Urinary bladder (tissue), 4 donors: ENCODE measurements at places on chromosomes 7 and 10. TPM values are rescaled to one million over a fixed set of nuclear protein-coding genes. Genes with fewer than 3 reads are reported as not detected.
A peak's percentile ranks its signal among the peaks of the same experiment; 100 is the strongest.

DNA sequence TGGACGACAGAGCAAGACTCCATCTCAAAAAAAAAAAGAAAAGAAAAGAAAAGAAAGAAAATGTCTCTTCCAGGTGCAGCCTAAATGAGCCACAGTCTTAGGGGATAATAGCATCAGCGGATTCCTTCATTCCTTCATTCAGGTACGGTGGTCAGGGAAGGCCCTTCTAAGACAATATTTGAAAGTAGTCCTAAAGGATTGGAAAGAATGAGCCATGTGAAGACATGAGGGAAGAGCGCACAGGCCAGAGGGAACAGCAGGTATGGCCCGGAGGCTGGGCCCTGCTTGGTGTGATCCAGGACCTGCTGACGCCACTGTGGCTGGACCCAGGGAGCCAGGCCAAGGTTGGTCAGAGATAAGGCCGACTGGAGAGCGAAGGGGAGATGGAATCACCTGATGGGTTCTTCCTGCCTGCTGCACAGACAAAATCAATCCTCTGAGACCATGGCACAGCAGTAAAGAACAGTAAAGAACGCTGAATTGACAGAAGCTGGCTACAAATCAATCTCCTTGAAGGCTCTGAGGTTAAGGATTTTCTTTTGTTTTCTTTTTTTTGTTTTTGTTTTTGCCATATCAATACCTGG is 16.3 kb upstream of the MKRN1 start:
- DNase-seq, result no peak

DNA sequence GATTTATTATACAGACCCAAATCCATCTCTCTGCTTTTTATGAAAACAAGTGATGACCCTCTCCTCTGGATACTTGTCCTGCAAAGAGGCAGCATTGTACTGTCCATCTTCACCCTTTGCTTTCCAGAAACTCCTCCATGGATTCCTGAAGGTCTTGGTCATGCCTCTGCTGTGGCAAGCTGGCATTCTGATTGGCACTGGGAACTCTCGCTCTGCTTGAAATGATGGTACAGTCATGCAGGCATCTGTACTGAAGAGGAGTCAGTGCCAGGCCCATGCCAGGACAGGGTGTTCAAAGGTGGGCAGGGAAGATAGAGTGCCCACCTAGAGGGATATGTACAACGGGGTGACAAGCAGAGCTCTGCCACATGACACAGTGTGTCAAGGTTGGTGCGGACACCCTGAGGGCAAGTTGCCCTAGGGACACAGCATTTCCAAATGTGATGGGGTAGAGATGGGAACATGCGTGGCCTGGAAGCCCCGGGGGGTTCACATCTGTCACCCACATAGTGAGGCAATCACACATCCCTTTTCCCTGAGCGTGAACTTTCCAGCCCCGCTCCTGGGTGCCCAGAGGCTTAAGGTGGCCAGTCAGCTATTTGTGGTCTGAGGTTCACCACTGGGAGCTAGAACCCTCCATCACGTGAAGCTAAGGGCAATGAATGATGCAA is 235.7 kb upstream of the TCERG1L start:
- no peak for DNase-seq

The ANKRD30A gene
- polyA plus RNA-seq, result not detected

- no peak for DNase-seq
Observed at GRCh38 chr10:113278221-113278620, 274.6 kb upstream of the HABP2 start.

DNA sequence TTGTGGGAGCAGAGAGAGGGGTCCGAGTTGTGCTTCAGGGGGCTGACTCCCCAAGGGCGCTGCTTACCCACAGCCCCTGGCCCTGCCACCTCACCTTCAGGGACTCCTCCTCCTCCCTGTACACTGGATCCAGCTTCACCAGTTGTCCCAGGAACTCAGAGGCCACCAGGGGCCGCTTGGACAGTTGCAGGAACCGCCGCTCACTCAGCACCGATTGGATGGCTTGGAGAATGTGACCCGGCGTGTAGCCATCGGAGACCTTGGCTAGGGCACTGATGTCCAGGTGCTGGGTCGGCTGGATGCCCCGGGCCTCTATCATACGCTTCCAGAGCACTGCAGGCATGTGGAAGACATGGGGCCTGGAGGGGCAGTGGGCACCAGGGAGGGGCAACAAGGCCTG is 4.5 kb upstream of the ASB10 start:
- no peak for DNase-seq

DNA sequence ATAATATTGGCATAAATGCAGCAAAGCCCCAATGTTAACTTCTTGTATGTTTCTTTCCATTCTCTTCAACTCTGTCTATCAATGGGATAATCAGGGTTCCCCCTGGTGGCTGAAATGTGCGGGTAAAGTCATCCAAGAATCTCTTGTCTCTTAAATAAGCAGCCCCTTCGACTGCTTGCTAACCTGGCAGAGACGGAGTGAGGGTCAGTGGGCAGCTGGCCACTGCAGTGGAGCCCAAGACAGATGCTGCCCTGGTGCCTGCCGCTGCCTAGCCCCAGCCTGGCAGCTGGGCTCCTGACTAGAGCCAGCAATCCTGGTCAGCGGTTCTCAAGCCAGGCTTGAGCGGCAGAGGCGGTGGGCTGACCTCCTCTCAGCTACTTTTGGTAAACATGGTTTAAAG is 248.9 kb downstream of the COBL start:
- DNase-seq, result peak; percentile 20

DNA sequence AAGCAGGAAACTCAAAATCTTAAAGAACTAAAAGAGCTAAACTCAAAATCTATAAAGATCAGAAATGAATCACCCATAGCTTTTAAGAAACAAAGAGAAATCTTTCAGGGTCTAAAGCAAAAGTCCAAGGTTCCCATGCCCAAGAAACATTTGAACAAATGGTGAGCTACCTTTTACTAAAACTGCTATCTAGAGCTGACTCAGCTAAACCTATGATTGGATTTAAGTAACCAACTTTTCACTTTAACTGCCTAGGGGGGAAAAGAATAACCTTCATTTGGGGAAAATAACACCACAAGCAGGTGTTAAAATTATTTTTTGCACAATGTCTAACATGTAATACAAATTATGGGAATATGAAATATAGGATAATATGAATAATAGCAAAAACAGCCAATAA is 328.4 kb downstream of the PHF14 start:
- no peak for DNase-seq

GRCh38 chr7:137755427-137755826 is 91.3 kb downstream of the DGKI start:
- DNase-seq, result no peak

The LIPF gene
- polyA plus RNA-seq, result not detected

DNA sequence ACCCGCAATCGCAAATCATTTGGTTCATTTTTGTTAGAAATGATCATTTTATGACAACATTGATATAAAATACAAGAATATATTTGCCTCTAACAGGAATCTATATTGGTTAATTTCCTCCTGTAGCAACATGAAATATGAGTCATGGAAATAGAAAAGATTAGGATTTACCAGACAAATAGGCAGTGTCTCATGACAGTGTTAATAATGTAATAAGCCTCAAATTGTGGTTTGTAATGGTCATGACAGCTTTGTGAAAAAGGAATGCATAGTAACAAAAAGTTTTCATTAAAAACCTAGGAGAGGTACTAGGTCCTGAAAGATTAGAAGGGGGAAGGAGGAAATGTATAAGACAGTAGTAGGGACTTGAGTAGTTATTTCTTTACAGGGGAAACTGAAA is 7.9 kb upstream of the SLK start:
- DNase-seq, result no peak

The TUBAL3 gene
- 0.05 TPM for polyA plus RNA-seq

DNA sequence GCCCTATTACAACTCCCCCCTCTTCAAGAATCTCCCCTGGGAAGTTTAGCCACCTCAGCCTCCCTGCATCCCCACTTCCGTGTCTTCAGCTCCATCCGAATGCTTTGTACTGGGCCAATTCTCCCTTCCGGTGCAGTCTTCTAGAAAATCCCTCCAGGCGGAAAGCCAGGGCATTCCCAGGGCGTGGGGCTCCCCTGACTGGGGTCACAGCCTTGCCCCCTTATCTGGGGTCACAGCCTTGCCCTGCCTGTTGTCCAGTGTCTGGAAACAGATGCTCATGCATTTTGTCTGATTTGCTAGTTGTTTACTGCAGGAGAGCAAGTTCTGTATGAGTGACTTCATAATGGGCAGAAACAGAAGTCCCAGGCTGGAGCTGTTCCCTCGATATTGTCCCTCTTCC is 112.5 kb upstream of the TCERG1L start:
- DNase-seq, result no peak

DNA sequence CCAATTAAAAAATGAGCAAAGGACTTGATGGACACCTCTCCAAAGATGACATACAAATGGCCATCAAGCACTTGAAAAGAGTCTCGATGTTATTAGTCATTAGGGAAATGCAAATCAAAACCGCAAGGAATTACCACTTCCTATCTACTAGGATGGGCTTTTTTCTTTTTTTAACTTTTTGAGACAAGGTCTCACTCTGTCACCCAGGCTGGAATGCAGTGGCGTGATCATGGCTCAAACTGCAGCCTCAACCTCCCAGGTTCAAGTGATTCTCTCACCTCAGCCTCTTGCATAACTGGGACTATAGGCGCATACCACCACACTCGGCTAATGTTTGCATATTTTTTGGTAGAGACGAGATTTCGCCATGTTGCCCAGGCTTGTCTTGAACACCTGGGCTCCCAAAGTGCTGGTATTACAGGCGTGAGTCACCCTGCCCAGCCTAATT is 13.6 kb downstream of the NKX1-2 start:
- DNase-seq, result no peak

GRCh38 chr7:133771788-133772419 is 355.2 kb upstream of the LRGUK start:
- no peak for DNase-seq
